B cell (primary cell): ENCODE measurements at places on chromosomes 4 and X.

DNA sequence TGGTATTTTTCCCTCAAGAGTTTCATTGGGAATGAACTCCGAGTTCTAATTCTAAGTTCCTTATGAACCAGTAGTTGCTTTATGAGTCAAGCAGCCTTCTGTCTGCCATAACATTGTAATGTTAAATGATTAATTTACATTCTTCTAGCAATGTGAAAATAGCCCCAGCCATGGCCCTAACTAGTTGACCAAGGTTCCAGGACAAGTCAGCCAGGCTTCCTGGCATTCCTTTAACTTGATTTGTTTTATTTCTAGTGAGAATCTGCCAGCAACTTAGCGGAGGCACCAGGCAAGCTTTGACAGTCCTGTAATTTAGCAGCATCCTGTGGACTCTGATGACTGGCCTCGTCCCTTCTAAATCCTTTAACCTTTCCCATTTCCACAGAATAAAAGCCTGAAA lies 69.0 kb downstream of the GLRA2 start:
- H3K4me3 ChIP-seq = no peak overlapping the region
- no peaks in the 10 kb centered on the region for H3K4me1 ChIP-seq
- DNase-seq = no peak
- H3K27ac ChIP-seq = no peak overlapping the region

DNA sequence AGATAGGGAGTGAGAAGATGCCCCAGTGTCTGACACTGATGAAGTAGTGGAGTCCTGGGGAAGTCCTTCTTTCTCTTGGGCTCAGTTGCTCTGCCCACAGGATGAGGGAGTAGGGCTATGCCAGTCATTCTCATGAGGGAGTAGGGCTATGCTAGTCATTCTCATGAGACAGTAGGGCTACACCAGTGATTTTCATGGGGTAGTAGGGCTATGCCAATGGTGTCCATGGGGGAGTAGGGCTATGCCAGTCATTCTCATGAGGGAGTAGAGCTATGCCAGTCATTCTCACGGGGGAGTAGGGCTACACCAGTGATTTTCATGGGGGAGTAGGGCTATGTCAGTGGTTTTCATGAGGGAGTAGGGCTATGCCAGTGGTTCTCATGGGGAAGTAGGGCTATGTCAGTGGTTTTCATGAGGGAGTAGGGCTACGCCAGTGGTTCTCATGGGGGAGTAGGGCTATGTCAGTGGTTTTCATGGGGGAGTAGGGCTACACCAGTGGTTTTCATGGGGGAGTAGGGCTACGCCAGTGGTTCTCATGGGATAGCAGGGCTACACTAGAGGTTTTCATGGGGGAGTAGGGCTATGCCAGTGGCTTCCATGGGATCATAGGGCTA lies 43.3 kb upstream of the SOD3 start:
- no peaks in the 10 kb centered on the region for H3K36me3 ChIP-seq
- H3K4me3 ChIP-seq = no peak overlapping the region
- no peak for DNase-seq
- no peaks in the 10 kb centered on the region for H3K27me3 ChIP-seq
- H3K27ac ChIP-seq = no peak overlapping the region

DNA sequence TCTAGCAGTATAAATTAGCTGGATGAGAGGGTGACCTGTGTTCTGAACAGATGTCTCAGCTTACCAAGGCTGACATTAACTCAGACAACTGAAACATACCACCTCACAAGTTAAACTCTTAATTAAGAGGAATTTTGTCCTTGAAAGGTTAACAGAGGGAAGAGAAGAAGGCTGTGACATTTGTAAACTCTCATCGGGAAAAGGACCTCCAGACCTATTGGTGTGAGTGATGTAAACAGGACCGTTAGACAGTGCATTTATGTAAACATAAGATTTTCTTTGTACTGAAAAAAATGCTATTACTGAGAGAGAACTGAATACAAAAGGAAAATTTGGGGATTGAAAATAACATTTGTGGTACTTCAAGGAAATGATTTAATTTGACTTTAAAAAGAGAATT lies 308.4 kb upstream of the DIAPH2 start:
- H3K27me3 ChIP-seq = no peaks in the 10 kb centered on the region
- no peak overlapping the region for H3K27ac ChIP-seq
- no peak for DNase-seq
- H3K36me3 ChIP-seq = no peaks in the 10 kb centered on the region
- no peaks in the 10 kb centered on the region for H3K4me1 ChIP-seq

GRCh38 chr4:166335256-166335938 lies 462.4 kb downstream of the TLL1 start:
- H3K4me1 ChIP-seq = no peaks in the 10 kb centered on the region
- H3K27ac ChIP-seq = no peak overlapping the region
- no peaks in the 10 kb centered on the region for H3K36me3 ChIP-seq
- H3K27me3 ChIP-seq = no peaks in the 10 kb centered on the region
